ENCODE measurements at places on chromosomes 11 and 22.

GRCh38 chr22:46661221-46661851, 41.1 kb downstream of the GRAMD4 start:
- DNase-seq, result peak; percentile 16

- no peak for DNase-seq
These were observed 6.4 kb downstream of the PRPF19 start for GRCh38 chr11:60899977-60900376.

GRCh38 chr11:20563866-20564265, 35.5 kb upstream of the SLC6A5 start:
- DNase-seq, result no peak

GRCh38 chr11:94149431-94150017, 20.9 kb downstream of the PANX1 start:
- DNase-seq, result no peak

- no peak for DNase-seq
These were observed 35.4 kb upstream of the CD44 start for GRCh38 chr11:35103366-35104208.

DNA sequence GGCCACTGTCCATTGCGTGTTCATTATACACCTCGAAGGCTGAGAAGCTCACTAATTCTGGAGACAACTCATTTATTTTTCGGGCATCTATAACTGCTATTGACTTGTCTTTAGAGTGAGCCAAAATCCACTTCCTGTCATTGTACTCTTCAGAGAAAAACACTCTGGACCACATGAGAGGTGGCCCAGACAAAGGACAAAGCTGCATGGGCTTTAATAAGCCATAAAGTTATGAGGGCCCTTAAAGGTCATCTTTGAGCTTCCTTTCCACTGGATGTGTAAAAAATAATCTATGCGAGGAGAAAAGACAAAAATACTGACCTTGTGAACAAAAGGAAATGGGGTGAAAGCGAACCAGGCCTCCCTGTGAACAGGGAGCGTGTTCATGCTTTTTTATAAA, 63.5 kb upstream of the ZC3H12C start:
- DNase-seq, result no peak

DNA sequence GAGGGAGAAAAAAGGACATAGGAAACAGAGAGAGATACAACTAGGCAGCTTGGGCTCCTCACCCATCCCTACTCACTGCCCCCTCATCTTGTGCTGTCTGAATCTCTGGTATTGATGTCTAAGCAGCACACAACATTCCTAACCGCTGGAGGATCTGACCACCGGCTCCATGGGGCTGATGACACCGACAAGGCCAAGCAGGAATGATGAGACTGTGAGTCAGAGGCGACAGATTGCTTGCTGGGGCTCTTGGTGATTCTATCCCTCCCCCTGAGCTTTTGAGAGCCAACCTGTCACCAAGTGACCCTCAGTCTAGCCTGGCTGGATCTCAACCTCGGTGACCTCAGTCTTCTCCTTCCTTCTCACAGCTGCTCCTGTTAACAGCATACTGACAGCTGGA, 13.8 kb downstream of the PAMR1 start:
- no peak for DNase-seq

GRCh38 chr11:2684581-2684980, 15.2 kb downstream of the KCNQ1OT1 start:
- no peak for DNase-seq

DNA sequence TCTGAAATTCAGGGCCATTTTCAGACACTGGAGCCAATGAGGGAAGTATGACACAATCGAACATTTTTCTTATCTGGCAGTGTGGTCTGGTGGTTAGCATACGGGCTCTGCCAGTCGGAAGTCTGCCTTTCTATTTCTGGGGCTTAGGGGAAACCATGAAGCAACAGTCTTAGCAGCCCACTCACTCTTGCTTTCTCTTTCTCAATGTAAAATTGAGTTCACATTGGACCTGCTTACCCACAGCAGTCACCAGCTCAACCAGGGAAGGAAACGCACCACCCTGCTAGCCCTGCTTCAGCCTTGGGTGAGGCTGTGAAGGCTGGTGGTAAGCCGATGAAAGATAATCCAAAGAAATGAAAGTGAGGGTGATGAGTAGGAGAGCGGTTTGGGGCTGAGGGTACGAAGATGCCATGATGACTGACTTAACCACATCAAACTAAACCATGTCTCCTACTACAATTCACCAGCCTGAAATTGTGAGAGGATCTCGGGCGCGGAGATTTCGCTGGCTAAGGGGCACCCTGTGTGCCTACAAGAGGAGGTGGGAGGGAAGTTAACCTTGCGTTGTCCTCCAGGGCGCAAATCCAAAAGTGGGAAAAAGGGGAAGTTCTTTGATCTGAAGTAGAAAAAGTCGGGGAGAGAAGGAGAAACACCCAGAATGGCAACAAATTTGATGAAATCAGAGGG, 2.0 kb upstream of the LMO2 start:
- peak; percentile 82 for DNase-seq

DNA sequence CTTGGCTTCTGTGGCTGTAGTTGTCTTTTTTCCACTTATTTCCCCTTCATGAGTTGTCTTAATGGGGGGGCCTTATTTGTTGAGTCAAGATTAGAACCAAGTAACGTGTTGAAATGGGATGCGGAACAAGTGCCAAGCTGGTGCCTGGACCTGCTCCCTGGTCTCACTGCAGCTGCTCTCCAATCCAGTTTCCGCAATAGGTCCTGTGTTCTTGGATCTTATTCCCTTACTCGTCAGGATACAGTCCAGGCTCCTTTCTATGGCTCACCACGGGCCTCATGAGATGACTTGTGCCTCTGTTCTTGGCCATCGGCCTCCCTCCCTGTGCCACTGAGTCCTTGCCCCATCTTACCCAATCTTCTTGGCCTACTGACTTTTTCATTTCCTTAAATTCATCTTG, 159.6 kb upstream of the CADM1 start:
- DNase-seq, result no peak

GRCh38 chr11:30016588-30017363, at the start of gene KCNA4:
Gene KCNA4 (minus strand): TSS chr11:30017030. CDS start chr11:30012678, 4,352 bp downstream.
- no peak for DNase-seq

- DNase-seq, result no peak
These were observed 45.9 kb upstream of the CARS1 start for GRCh38 chr11:3103076-3103475.

- no peak for DNase-seq
These were observed 1.5 kb downstream of the FADS3 start for GRCh38 chr11:61889831-61890230.

DNA sequence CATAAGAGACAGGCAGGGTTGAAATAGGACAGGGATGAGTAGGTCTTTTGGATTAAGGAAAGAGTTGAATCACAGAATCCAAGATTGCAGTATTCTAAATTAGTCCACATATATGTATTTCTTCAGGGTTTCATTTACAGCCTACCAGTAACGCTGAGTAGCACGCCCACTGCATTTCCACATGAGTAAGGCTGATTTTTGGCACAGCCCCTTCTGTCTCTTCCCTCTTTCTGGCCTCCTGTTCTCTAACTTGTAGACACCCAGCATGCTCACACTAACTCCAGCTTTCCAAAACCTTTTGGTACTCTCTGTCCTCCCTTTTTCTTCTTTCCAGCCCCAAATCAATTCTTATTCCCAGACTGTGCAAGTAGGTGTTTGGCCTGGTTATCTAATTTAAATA, 3.7 kb upstream of the SIK2 start:
- DNase-seq, result peak; percentile 5
